ENCODE measurements at places on chromosomes 3 and 15.

GRCh38 chr3:182651461-182651860 lies 141.8 kb upstream of the ATP11B start:
- no peak for DNase-seq

DNA sequence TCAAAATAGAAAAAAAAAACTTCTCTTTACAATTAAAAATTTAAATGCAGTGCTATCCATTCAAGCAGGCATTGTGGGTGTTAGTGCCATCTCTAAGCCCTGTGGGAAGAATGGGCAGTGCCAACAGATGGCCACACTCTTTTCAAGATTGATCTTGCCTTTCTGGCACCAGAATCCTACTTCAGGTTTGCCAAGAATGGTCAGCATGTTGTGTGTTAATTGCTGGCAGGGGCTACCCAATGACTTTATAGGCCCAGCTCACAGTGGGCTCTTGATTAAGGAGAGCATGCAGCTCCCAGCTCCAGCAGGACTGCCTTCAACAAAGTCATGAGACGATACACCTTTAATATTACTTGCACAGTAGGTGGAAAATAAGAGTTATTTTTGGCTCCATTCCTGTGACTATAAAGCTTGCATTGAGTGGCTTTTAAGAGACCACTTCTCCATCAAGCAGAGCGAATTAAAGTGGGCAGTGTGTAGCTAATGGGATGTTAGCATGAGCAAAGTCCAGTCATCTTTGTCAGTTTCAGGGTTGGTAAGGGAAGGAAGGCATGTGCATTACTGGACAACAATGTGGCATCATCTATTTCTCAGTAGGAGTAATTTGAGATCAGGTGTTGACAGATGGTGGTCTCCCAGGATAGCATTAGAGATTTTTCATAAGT lies 476.8 kb downstream of the C3orf38 start:
- no peak for DNase-seq

DNA sequence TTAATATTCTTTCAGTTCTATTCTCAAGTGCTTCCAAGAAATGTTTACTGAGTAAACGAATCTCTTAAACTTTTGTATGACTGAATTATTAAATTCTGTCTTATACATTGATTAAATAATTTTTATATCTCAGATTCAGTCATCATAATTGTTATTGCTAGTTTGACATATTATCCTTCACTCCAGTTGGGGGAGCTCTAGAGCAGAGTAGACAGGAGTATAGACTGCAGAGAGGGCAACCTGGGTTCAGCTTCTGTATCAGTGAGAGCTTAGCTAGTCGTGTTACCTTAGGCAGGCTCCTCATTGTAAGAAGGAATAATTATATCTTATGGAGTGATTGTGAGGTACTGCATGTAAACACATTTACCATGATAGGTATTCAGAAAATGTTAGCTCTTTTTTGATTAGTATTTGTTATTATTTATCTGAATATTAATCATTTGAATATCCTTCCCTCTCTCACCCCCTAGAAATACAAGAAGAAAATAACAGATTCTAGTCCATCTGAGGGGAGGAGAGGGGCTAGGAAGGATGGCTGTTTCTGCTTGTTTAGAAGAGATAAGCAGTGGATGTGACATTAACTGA lies 31.0 kb upstream of the ZCWPW2 start:
- peak; percentile 46 for DNase-seq

- no peak for DNase-seq
Measured at GRCh38 chr3:84904816-84905555, 53.8 kb upstream of the CADM2 start.

DNA sequence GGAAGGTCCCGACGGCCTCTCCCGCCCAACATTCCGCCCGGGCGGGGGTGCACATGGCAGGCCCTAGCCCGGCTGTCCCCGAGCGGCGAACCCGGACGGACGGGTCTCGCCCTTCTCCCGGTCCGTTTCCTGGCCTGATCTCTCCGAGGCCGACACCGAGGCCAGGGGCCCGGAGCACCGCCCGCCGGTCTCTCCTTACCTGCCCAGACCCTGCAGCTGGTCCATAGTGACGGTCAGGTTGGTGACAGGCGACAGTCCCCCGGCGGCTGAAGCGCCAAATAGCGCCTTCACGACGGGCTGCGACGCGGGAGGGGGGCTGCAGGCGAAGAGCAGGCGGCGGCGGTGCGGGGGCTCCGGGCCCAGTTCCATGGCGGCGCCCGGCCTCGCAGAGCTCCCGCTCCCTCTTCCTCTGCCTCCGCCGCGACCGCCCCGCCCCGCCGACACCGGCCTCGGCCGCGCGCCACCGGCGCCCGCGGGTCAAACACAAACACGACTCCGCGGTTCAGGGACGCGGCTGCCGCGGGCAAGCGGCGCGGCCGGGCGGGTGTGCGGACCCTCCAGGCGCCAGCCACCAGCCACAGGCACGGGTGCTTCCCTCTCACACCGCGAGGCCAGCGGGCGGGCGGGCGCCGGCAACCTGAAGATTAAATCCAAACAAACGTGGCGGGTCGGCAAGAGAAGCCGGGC lies 495 bp downstream of the CDC25A start:
- DNase-seq: no peak

GRCh38 chr3:178436773-178437172 lies 99.5 kb upstream of the KCNMB2 start:
- DNase-seq: peak; percentile 1

- no peak for DNase-seq
Measured at GRCh38 chr3:193270451-193270850, 29.4 kb downstream of the PLAAT1 start.

DNA sequence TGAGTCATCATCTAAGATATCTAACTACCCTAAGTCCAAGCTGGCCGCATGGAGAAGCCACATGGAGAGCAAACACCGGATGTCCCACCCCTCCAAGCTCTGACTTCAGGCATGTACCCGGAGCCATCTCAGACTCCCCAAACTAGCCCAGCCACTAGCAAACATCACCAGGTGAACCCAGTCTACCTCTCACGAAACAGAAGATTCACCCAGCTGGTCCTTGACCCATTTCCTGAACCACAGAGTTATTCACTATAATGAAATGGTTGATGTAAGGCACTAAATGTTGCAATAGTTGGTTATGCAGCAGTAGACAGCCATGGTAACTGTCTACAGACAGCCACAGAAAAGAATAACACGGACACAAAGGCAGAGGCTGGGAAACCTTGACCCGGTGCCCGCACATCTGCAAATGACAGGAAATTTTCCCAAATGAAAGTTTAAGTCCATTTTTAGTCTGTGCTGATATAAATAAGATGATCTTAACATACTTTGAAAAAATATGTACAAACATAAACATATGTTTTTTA lies 265.5 kb upstream of the ATP10A start:
- DNase-seq: no peak

GRCh38 chr15:100958326-100959065 lies 39.3 kb downstream of the LRRK1 start:
- no peak for DNase-seq

DNA sequence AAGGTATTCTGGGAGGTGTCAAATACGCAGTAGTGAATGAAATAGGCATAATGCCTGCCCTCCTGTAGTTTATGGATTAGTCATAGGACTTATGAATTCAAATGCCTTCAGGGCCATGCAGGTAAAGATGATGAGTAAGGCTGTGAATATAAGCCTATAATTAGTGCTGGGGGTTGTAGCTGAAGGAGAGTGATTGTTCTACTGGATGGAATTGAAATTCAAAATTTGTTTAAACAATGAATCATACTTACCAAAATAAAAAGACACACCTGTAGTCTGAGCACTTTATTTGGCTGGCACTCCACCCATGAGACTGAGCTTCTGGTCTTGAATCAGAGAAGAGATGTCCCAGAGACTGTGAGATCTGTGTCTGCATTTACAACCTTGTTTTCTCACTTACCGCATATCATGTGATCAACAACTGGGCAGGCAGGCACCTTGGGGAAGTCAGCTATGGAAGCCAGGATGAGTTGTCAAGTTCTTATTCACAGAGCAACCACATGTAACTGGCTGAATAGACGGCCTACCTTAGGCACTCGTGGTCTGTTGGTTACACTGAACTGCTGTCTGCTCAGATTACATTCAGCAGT lies 291.8 kb downstream of the NAALADL2 start:
- DNase-seq: no peak

- peak; percentile 21 for DNase-seq
Measured at GRCh38 chr3:3799173-3800079, at the start of gene LRRN1. Gene LRRN1 (plus strand): TSS chr3:3799431. CDS start chr3:3844642, 45,211 bp downstream.

GRCh38 chr3:142022381-142022780 lies 127.0 kb downstream of the TFDP2 start:
- DNase-seq: peak; percentile 4

GRCh38 chr3:160129459-160130061 lies 95.7 kb upstream of the C3orf80 start:
- DNase-seq: no peak

DNA sequence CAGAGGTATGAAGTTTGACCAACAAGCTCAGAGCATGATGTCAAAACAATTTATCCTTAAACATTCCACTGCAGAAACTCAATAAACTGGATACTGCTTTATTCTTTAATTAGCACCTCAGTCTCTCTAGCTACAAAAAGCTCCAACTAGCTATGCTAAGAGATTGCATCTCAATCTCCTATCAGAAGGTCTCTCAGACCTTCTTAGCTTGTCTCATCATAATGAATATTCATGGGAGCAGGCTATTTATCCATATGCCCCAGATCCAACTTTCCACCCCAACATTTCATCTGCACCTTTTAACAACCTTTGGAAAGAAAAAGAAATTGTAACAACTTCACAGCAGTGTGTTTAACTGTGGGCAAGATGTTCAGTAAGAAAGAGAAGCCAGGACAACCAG lies 11.3 kb upstream of the ZCWPW2 start:
- no peak for DNase-seq

DNA sequence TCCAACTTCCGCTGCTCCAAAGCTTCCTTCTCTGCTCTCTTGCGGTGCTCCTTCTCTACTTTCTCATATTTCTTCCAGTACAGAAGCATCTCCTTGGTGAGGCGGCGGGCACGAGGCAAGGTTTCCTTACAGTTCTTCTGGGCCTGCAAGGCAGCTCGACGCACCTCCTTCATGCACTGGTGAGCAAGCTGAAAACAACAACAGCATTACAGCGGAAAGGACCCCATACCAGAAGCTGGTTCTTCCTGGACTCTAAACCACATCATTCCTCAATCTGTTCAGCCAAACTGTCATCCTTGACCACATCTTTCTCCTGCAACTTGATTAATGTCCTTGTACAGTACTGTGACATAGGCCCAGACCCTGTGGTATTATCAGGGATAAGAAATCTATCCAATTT lies 36.4 kb downstream of the INO80 start:
- no peak for DNase-seq

DNA sequence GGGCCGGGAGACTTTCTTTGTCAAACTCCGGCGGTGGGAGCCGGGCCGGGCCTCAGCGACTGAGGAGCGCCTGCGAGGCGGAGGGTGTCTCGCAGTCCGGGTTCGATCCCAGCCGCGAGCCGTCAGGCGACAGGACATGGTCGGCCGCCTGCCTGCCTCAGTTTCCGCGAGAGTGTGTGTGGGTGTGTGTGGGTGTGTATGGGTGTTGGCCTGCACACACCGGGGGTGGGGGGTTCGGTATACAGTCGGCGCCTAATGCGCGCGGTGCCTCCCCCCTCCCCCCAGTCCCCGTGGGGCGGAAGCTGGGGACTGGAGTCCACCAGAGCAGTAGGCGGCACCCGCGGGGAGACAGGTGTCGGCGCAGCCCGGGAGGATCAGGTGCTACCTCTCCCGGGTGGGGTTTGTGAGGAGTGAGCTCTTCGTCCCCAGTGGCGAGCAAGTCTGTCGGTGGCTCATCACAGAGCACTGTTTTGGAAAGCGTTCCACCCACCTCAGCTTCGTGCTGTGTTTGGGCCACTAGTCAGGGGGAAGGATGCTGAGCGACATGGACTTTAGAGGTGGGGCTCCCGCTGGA lies 246.3 kb downstream of the GOLGA6L6 start:
- DNase-seq: no peak

GRCh38 chr3:184571750-184572377 lies 10.3 kb downstream of the EPHB3 start:
- no peak for DNase-seq

- DNase-seq: no peak
Measured at GRCh38 chr3:32934150-32934742, 17.2 kb upstream of the CCR4 start.

- no peak for DNase-seq
Measured at GRCh38 chr3:52367891-52368880, 52.1 kb downstream of the DNAH1 start.

GRCh38 chr15:52617026-52617425 lies 48.2 kb upstream of the ARPP19 start:
- no peak for DNase-seq

GRCh38 chr15:67611370-67612369 lies 69.2 kb downstream of the MAP2K5 start:
- DNase-seq: no peak

GRCh38 chr3:27615555-27615954 lies 106.6 kb downstream of the EOMES start:
- no peak for DNase-seq

- no peak for DNase-seq
Measured at GRCh38 chr3:89649431-89649830, 542.0 kb downstream of the EPHA3 start.

DNA sequence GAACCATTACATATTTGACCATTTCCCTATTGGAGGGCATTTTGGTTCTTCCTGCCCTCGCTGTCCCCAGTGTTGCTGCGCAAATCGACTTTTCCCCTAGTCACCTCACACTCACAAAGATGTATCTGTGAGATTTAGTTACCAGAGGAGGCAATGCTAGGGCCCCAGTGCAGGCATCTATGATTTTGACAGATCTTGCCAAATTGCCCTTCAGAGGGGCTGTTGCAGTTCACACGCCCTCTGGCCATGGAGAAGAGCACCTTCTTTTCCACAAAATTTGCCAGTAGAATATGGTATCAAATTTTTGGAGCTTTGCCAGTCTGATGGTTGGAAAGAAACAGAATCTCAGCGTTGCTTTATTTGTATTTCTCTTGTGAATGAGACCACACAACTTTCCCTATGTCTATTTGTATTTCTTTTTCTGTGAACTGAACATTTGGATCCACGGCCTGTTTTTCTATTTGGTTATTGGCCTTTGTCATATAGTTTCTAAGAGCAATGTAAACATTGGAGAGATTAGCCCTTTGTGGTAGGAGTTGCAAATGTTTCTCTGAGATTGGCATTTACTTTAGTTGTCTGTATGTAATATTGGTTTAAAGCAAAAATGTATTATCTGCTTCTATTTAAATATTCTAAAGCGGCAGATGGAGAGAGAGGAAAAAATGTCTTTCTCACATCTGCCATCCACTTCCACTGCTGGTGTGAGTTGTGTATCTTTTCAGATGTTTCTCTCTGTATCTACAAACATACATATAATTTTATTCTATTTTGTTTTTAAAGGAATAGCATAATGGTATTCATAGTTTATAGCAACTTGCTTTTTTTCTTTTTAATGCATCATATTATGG lies 66.1 kb downstream of the DNASE1L3 start:
- DNase-seq: no peak

DNA sequence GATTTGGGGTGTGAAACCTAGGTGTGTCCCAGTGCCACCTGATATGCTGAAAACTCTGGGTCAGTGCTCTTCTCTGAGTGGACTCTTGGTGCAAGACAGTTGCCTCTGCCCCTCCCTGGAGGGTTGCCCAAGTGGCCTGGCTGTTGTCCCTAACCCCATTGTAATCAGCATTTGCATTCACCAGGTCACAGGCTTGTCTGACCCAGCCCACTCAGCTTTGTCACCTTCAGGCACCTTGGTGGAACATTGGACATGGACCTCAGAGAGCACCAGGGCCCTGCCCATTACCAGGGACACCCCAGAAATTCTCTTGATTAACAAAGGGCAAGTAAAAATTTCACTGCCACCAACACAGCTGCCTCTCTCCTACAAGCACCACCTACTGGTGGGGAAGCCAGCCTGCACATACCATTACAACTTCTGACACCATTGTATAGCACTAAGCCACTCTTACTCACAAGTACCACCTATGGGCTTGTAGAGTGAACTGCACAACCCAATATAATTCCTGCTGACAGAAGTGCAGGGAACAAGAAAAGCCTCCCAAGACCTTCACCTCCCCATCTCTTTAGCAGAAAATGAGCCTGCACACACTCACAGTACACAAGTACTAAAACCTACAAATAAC lies 324.6 kb downstream of the EPHA6 start:
- no peak for DNase-seq

Measured in stimulated activated naive CD4-positive, alpha-beta T cell (primary cell).